Stomach (tissue), 19 donors: ENCODE measurements at places on chromosomes 16 and 17. TPM values are rescaled to one million over a fixed set of nuclear protein-coding genes. Genes with fewer than 3 reads are reported as not detected.

DNA sequence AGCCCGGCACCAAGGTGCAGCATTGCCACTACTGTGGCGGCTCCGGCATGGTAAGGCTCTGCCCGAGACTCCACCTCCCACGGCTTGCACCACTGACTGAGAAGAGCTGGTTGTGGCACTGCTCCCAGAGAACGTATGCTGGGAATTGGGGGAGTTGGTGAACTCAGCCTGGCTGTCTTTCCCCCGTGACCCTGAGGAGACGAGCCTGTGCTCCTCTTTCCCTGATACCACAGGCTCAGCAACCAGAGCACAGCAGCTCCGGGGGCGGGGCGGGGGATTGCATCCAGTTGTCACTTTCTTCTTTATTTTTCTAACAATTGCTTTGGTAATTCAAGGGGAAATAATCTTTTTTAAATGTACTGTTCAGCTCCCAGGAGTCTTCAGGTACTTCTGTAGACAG is 16.7 kb downstream of the DNAJA3 start:
- no peak for DNase-seq

GRCh38 chr17:2082003-2082781 is 27.3 kb downstream of the HIC1 start:
- no peak for DNase-seq

GRCh38 chr16:69861292-69862030 is 89.7 kb upstream of the CLEC18A start:
- DNase-seq, result peak; percentile 90

DNA sequence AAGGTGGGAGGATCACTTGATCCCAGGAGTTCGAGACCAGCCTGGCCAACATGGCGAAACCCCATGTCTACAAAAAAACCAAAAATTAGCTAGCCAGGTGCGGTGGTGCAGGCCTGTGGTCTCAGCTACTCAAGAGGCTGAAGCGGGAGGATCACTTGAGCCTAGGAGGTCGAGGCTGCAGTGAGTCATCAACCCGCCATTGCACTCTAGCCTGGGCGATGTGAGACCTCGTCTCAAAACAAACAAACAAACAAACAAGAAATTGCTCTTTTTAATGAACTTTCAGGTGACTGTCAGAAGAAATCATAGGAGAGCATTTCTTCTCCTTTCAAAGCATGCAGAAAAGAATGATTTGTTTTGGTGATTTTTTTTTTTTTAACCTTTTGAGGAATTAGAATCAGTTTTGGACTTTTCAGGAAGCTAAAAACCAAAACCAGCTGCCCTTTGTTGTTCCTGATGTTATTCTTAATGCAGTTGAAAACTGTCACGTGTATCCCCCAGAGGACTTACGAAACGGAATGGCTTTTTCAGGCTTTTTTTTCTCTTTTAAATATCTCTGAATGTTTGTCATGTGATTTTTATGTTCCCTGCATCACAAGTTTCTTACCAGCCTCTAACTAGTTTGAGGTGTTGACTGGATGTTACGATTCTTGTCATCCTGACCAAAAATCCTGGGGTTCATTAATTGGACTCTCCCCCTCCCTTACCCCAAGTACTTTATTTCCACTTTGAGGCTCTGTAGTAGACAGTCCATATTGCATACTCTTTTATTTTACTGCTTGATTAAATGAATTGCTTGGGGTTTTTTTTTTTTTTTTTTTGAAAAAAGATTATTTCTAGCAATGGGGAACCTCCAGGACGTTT is 34.1 kb downstream of the SNX29 start:
- no peak for DNase-seq

- DNase-seq, result no peak
Measured at GRCh38 chr17:29629839-29630238, 7.1 kb upstream of the CORO6 start.

DNA sequence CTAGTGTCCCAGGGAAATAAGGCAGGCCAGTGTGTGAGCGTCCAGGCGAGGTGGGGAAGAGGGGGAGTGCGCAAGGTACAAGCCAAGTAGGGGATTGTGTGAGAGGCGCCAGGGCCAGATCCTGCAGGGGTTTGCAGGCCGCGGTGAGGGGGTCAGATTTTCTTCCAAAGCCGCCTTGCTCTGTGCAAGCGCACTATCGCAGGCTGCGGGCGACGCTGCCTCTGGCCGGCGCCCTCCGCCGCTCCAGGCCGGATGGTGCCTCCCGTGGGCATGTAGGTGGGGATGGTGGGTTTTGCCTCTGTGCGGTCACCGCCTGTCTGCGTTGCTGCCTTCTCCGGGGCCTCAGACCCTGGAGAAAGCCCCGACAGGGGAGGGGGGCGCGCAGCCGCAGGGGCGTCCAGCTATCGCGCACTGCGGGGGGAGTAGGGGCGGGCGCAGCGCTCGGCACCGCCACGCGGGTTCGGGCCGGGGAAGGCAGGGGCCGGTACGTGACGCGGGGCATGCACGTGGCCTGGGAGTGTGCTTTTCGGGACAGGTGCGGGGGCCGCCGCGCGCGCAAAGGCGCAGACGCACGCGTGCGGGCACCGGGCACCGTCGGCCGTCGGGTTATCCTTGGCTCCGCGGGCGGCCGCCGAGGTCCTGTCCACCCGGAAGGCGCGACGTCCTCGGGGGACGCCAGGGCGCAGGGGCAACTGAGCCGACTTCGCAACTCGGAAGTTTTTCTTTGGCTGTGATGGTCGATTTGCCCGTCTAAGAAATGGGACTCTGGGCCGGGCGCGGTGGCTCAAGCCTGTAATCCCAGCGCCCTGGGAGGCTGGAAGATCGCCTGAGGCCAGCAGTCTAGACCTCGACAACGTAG is 1.1 kb upstream of the HAPSTR1 start:
- DNase-seq, result peak; percentile 27

- DNase-seq, result no peak
Measured at GRCh38 chr17:349666-350065, 2.9 kb downstream of the RPH3AL start.

CSH2 gene
- total RNA-seq, result not detected

DNA sequence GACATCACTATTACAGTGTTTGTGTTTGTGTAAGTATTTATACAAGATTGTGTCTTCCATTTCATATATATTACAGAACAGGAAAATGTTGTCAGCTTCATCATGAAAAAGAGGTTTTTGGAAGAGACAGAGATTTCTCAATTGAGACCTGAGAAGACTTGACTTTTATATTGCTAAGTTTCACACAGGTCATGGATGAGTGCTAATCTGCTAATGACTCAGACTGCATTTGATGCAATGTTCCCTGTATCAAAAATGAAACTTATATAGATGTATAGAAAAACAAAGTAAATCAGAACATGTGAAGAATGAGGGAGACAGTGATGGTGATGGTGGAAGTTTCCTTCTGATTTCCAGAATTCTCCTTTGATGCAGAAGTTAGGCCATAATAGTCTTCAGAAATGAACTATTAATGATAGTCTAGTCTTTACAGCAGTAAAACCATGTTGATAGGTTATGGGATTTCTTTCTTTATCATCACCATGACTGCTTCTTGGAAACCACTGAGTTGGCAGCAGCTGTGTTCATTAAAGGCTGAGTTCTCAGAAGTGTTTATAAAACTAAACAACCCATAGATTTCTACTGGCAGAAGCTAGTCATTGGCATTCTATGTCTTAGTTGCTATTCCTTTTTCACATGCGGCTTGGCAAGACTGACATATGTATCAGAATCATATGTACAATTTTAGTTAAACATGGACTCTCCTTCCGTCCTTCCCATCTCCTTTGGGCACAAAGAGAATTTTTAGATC is 56.1 kb downstream of the PCTP start:
- DNase-seq, result no peak

DNA sequence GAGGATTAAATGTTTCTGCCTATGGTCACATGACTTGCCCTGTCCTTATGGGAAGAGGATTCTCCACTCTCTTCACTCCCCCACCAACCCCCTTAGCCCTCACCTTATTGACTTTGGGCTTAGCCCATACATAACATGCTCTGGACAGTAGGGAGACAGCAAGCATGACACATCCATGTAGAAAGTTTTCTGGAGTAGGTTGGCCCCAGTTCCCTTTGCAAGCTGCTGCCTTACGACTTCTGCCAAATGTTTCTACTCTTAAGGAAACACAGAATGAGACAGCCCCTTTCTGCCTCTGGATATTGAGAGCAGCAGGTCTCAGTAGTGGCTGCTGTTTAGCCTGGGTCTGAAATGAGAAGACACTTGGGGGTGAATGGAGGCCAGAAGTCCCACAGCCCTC is 282.2 kb downstream of the MAP2K6 start:
- DNase-seq, result no peak

GRCh38 chr17:31373150-31374093 is 18.1 kb upstream of the RAB11FIP4 start:
- DNase-seq, result no peak

DNA sequence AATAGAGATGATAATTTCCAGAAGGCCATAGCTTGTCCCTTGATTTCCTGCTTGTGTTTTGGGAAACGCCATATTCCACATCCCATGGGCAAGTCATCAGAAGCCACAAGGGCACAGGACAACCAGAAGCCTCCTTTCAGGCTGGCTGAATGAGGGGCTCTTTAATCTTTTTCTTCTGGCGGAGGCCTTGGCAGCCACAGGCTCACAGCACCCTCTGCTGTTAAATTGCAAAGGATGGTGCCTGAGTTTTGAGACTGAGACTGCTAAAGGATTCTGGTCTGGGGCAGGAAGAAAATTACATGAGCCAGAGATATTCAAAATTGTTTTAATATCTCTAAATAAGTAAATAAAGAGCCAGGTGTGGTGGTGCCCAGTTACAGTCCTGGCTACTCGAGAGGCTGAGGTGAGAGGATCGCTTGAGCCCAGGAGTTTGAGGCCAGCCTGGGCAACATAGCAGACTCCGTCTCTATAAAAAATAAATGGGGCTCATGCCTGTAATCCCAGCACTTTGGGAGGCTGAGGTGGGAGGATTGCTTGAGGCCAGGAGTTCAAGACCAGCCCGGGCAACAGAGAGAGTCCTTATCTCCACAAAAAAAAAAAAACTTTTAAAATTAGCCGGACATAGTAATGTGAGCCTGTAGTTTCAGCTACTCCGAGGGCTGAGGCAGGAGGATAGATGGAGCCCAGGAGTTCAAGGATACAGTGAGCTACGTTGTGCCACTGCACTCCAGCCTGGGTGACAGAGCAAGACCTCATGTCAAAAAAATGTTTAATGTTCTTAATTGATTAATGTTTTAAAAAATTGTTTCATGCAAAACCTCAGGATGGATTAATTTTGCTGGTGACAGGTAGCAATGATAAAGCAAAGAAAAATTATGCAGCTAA is 26.3 kb downstream of the AARSD1 start:
- DNase-seq, result peak; percentile 82

DNA sequence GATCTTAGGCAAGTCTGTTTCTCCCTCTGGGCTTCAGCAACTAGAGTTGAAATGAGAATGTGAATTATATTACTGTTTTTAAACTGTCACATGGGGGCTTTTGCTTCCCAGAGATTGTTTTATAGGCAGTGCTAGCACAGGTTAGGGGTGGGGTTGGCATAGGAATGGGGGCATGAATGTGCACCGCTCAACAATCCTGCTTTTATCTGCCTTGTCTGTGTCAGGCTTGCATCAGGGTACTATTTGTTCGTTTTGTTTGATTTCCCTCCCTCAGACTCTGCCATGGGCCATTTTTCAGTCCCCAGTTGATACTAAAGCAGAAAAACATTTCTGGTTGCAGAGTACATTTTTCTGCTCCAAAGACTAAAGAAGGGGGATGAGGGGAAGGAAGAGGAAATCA is 34.6 kb upstream of the IRX6 start:
- no peak for DNase-seq

DNA sequence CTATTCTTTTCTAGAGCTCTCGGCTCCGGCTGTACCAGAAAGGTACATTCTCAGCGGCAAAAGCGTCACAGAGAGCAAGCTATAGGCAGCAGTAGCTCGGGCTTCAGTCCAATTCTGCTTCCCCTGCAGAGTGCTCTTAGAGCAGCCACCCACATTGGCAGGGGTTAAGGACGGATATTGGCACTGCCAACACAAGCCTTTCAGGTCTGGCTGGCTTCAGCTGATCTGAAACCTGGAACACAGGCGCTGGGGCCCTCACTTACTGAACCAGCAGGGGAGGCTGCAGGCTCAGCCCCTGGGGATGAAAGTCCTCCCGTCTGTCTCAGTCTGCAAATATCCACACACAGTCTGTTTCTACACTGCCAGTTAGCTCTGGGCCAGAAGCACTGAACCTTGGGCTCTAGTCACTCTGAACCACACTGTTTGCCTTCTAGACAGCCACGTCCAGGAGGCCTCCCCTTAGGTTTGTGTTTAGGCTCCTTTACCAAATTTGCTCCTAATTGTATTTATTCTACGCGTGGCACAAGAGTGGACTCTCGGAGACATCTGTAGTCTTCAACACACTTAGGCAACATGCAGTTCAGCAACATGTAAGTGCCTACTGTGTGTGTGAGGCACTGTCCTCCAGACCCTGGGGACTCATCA is 40.1 kb downstream of the HIC1 start:
- peak; percentile 88 for DNase-seq

CNTNAP4 gene
- total RNA-seq, result 1.3 TPM
